ENCODE measurements at places on chromosomes 1 and 21.
A peak's percentile ranks its signal among the peaks of the same experiment; 100 is the strongest.

GRCh38 chr21:25461725-25462124, 145.6 kb downstream of the MRPL39 start:
- no peak for DNase-seq

- DNase-seq = no peak
These were observed 63.1 kb upstream of the IFNLR1 start for GRCh38 chr1:24250224-24250623.

GRCh38 chr1:195332102-195332501, 1276.1 kb downstream of the KCNT2 start:
- DNase-seq = no peak

GRCh38 chr1:88608139-88608943, 75.7 kb upstream of the PKN2 start:
- DNase-seq = peak; percentile 92

DNA sequence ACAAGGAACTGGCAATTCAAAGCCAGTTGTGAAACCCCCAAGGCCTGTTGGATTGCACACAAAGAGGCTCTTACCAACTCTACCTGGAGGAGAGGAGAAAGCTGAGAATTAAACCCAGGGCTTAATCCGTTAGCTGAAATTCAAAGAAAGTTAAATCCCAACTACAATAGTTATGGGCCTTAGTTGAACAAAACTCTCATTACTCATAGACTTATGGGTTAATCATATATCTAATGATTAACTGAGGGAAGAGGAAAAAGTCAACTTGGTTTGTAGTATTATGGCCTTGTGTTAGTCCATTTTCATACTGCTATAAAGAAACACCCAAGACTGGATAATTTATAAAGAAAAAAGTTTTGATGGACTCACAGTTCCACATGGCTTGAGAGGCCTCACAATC, 838.2 kb upstream of the ADGRL2 start:
- no peak for DNase-seq

DNA sequence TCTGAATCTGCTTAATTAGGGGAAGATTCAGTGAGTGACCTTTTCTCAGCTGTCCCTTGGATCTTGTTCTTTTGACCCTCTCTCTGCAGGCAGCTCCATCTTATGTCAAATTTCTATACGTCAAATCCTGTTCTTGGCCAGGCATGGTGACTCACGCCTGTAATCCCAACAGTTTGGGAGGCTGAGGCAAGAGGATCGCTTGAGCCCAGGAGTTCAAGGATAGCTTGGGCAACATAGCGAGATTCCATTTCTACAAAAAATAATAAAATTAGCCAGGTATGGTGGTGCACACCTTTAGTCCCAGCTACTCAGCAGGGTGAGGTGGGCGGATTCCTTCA, 12.3 kb upstream of the CDC42 start:
- DNase-seq = no peak

GRCh38 chr1:197984289-197984688, 67.1 kb downstream of the LHX9 start:
- no peak for DNase-seq

DNA sequence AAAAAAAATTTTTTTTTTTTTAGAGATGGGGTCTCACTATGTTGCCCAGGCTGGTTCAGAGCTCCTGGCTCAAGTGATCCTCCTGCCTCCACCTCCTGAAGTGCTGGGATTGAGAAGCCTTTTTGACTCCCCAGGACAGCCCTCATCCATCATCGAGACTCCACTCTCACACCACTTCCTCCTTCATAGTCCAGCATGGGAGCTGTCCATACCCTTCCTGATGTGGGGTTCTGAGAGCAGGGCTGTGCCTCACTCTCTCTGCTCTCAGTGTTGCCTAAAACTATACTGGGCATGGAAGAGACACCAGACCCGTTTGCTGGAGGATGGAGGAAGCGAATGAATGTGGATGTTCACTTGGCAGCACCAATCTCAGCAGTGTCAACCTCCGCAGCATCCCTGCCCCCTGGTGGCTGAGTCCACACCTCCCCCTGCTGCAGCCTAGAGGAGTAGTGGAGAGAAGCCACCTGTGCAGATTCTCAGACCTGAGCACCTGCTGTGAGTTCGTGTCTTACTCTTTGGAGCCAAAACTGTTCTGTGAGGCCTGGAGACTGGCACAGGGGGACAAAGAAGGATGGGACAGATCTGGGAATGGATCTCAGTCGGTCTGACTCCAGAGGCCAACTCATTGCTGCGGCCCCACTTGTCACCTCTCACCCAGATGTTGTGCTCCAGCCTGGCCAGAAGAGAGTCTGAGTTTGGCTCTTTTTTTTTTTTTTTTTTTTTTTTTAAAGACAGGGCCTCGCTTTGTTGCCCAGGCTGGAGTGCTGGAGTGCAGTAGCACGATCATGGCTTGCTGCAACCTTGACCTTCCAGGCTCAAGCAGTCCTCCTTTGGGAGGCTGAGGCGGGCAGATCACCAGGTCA, 17.7 kb downstream of the TINAGL1 start:
- peak; percentile 95 for DNase-seq

- DNase-seq = no peak
These were observed 18.7 kb downstream of the ETV3 start for GRCh38 chr1:157119448-157119847.

DNA sequence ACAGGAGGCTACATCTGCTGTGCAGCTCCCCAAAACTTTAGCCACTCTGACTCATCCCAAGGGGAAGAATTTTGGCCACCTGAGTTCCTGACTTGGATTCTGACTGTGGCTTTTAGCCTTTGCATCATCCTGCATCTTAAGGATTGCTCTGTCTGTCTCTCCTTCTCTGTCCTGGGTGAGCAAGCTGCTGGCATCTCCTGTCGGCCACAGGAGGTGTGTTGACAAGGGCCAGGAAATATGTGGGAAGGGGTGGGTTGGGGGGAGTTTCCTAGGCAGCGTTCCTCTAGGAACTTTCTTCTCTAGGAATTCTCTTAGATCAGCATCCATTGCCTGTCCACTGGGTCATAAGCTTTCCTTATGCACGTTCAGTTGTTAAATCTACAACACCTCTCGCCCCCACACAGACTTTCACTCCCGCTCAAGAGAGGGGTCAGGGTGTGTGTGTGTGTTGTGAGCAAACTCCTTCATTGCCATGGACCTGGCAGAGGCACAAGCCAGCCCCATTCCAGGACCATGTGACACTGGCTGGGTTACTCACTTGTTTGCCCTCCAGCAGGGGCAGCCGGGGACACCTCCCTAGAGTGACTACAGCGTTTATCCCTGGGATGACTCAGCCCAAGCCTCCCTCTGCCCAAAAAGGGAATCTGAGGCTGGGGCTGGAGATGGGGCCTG, 145.0 kb upstream of the DUSP10 start:
- peak; percentile 93 for DNase-seq

DNA sequence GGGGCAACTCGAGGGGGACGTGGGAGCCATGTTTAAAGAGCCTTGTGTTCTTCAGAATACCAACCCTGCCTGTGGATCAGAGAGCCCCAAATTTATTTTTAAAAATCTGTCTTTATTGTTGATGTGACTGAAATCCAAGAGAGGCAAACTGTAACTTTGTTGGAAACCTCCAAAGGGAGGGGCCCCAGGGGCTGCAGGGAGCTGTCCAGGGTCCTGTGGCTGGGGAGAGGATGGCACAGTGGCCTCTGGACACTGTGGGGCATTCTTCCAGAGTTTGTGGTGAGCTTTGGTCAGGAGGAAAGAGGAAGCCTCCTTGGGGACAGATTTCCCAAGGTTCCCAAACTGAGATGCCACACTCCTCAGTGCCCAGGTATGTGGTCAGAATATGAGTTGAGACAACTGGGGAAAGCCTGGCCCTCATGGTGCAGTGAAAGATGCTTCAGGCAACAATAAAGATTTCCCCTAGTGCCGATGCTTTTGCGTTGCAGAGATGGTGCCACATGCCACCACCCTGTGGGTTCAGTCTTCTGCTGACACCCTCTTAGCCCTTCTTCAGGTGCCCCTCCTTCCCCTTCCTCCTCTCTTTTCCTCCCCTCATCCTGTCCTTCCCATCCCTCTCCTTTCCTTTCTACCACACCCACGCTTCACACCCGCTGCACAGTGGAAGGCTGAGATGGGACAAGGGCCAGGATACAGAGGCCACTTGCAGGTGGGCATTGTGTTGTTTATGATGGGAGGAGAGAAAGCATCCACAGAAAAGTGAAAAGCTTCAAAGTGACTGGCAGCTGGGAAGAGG, 122.1 kb downstream of the UCK2 start:
- no peak for DNase-seq

All from DMS53 (cell line).